Activated CD8-positive, alpha-beta memory T cell treated with anti-CD3 and anti-CD28 coated beads for 1 hour (primary cell): ENCODE measurements at places on chromosomes 1 and 21.

DNA sequence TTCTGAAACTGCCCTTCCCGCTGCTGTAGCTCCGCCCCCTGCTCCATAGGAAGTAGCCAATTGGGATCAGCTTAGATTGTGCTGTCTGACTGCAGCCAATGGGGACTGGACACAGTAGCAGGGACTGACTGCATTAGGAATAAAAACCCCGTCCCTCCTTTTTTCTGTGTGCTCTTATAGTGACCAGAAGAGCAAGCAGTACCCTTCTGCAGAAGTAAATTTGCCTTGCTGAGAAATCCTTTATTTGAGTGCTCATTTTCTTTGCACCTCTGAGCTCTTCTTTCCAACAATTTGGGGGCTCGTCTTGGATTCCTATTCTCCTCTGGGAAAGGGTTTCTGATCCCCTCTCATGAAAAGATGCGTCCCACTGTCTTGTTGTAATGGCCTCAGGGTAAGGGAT, 16.2 kb downstream of the OR2L13 start:
- DNase-seq, result no peak

DNA sequence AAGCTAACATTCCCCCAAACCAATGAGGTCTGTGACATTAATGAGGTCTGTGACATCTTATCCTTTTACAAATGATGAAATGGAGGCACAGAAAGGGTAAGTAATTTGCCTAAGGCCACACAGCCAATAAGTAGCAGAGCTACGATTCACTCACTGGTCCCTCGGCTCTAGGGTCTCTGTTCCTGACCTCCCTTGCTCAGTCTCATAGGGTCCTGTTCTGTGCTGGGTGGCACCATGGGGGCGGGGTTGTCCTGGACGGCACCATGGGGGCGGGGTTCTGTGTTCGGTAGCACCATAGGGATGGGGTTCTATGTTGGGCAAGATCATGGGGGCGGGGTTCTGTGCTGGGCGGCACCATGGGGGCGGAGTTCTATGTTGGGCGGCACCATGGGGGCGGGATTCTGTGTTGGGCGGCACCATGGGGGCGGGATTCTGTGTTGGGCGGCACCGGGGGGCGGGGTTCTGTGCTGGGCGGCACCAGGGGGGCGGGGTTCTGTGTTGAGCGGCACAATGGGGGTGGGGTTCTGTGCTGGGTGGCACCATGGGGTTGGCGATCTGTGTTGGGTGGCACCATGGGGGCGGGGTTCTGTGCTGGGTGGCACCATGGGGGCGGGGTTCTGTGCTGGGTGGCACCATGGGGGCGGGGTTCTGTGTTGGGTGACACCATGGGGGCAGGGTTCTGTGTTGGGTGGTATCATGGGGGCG, 55.6 kb downstream of the CLSTN1 start:
- DNase-seq, result no peak

GRCh38 chr1:13730751-13731482, 30.9 kb downstream of the PRDM2 start:
- DNase-seq, result peak; percentile 58

GRCh38 chr1:207407655-207408260, 46.4 kb upstream of the CR2 start:
- no peak for DNase-seq

- DNase-seq, result no peak
Observed at GRCh38 chr1:201016211-201016651, 7.3 kb downstream of the KIF21B start.

DNA sequence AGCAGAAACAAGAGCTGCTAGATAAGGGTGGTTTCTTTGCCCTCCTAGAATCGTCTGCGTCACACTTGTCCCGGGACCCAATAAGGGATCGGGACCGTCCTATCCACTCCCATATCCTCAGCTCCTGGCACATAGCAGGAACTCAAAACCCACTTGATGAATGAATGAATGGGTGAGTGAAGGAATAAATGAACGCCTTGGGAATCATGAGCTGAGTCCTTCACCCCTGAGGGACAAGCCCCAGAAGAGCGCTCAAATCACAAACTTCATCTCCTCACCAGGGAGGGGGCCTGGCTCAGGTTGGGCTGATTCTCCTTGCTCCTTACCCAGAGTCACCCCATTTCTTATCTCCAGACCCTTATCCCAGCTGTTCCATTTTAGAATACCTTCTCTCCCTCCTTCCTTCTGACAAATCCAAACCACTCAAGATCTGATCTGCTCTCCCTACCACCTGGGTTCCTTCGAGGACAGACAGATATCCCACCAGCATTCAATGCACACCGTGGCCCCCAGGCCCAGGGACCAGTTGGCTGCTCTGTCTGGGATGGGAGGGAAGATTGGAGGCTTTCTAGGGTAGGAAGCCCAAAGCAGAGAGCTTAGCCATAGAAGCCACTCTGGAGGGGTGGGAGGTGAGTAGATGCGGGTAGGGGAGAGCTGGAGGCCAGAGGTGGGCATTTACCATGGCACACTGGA, 643 bp upstream of the MOB3C start:
- no peak for DNase-seq

DNA sequence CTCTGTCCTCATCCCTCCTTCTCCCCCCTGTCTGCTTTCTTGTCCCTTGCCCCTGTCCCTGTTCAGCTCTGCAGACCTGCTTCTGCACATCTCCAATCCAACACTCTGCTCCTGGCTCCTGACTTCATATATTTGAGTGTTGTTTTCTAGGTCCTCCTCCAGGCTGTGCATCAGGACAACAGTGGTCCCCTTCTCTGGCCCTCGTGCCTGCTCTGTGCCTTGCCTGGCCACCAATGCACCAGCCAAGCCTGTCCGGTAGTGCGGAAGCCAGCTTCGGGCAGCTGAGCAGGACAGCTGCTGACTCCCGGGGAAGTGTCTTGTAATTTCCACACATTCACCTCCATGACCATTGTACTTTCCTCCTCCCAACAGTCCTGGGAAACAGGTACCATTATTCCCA, 203.4 kb upstream of the RAB4A start:
- no peak for DNase-seq
